Mammary epithelial cell (primary cell): ENCODE measurements at places on chromosomes 4 and X. TPM values are rescaled to one million over a fixed set of nuclear protein-coding genes. Genes with fewer than 3 reads are reported as not detected.

Gene GPR143
- not detected for polyA plus RNA-seq

Gene GAGE12E
- polyA plus RNA-seq, result not detected

GRCh38 chrX:132206259-132206658 is 13.0 kb downstream of the RAP2C start:
- no peak for DNase-seq

DNA sequence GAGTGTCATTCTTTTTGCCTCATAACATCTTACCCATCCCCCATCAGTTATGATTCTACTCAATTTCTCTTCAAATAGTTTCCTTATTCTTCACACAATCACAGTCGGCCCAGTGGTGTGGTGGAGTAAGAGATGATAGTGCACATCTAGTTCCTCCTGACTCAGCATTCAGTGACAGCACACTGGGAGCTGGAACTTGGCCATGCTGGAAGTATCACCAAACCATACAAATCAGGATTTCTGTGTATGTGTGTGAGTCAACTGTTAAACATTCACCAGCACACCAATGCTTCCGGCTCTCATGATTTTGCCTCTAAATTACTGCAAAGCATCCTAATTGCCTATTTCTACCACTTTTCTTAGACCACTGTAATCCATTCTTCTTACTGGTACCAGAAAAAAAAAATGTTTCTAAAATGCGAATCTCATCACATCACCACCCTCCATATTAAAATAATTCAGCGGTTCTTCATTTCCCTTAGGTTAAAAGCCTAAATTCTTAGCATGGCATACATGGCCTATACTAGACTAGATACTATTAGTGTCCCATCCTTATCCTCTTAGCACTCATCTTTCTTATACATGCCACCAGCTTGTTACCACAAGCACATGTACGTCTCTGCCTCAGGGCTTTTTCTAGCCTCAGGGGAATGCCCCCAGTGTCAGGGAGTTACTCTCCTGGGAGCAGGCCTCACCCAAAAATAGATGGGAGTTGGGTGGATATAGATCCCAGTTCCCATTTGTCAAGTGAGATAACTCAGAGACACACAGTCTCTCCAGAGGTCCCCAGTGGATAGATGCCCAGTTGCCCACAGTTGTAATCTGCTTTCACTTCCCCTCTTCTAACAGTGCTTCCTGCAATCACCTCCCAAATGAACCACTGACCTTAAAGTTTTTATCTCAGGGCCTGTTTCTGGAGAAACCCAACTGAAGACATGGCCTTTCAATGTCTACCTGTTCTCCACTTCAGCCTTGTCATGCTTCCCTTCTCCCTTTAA is 49.2 kb upstream of the DDX53 start:
- peak; percentile 71 for DNase-seq
